NCI-H69 (cell line): ENCODE measurements at places on chromosomes 11 and 22.

- DNase-seq: peak; percentile 23
These were observed 76.8 kb upstream of the RTL6 start for GRCh38 chr22:44574640-44575380.

- DNase-seq: no peak
These were observed 72.0 kb downstream of the TP53I11 start for GRCh38 chr11:44878711-44879110.

GRCh38 chr11:77508019-77508418, 34.1 kb upstream of the PAK1 start:
- no peak for DNase-seq

GRCh38 chr11:1167256-1167655, 9.5 kb downstream of the MUC5AC start:
- no peak for DNase-seq

DNA sequence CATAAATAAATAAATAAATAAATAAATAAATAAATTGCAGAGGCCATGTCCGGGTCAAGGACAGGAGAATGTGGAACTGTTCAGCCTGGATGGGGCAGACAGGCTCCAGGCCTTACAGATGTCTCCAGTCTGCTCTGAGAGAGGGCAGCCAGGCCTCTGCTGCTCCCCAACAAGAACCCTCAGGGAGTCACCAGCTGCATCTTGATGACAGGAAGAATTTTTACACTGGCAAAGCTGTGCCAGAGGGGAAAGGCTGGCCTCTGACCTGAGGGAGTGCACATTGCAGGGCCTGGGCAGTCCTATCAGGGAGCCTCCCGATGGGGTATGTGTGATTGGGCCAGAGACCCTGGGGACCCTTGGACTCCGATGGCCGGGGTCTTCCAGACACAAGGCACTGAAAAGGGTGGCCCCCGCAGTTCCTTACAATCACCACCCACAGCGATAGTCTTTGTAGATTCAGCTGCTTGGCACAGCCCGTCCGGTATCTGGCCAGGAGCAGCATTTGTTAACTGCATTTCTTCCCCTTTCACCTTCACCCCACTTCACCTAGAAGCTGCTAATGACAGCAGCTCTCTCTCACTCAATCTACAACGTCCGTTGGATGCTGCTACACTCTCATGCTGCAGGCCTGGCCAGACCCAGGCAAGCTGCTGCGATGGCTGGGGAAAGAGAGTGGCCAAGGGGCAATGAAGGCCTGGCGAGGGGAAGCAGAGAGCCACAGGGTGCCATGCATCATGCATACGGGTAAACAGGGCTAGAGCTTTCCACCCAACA, 8.1 kb downstream of the MOGAT2 start:
- DNase-seq: no peak

DNA sequence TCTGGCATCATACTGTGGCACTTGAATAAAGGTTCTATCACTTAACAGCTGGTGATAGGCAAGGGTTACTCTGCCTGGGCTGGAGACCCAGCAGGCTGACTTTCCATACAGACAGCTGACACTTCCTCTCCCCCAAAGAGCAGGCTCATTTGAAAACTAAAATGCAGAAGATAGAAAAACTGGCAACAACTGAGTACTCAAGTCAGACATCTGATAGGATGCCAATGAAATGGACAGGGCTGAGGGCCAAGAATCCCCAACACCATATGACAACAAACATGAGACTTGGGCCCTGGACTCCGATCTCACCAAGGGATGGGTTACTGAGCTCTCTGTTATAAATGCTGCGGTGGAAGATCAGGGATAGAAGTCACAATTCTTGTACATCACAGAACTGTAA, 237.2 kb downstream of the LRRC4C start:
- peak; percentile 62 for DNase-seq

DNA sequence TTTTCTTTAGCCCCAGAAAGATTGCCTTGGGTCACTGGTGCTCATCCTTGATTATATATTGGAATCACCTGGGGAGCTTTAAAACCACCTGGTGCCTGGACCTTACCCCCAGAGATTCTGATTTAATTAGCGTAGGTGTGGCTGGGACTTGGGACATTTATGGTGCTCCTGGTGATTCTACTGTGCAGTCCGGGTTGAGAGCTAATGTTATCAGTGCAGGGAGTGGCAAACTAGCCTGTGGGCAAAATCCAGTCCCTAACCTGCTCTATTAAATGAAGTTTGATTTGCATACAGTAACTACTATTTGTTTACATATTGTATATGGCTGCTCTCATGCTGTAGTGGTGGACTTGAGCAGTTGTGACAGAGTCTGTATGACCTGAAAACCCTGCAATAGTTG, 134.0 kb upstream of the SORL1-AS1 start:
- peak; percentile 71 for DNase-seq

- peak; percentile 90 for DNase-seq
These were observed 188.2 kb downstream of the ST3GAL4 start for GRCh38 chr11:126543691-126544090.

- DNase-seq: no peak
These were observed 89.9 kb upstream of the LUZP2 start for GRCh38 chr11:24406980-24407379.

GRCh38 chr11:123577081-123577598, 77.3 kb downstream of the SCN3B start:
- peak; percentile 81 for DNase-seq

- DNase-seq: peak; percentile 52
These were observed 1.8 kb downstream of the EWSR1 start for GRCh38 chr22:29269731-29270474.

DNA sequence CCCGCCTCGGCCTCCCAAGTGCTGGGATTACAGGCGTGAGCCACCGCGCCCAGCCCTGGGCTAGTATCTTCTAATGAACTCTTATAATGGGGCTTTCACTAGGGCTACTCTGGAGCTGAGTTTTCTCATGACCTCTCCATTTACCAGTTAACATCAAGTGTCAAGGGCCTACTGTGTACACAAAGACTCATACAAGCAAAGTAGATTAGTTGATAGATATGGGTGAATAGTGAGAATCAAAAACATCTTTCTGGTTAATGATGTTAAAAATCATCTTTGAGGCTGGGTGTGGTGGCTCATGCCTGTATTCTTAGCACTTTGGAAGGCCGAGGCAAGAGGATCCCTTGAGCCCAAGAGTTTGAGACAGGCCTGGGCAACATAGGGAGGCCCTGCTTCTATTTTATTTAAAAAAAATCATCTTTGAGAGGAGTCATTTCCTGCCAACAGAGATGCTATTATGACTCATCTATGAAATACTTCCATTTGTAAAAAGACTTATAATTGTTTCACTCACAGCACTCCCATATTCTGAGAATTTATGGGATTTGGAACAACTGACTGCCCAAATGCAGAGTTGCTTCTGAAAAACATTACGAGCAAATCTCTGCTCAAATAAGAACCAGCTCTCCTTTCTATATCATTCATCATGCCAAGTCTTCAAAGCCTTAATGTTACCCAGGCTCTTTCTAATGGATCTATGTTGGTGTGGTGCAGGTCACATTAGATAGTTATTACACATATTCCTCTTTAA, 57.0 kb downstream of the GDPD4 start:
- DNase-seq: no peak

DNA sequence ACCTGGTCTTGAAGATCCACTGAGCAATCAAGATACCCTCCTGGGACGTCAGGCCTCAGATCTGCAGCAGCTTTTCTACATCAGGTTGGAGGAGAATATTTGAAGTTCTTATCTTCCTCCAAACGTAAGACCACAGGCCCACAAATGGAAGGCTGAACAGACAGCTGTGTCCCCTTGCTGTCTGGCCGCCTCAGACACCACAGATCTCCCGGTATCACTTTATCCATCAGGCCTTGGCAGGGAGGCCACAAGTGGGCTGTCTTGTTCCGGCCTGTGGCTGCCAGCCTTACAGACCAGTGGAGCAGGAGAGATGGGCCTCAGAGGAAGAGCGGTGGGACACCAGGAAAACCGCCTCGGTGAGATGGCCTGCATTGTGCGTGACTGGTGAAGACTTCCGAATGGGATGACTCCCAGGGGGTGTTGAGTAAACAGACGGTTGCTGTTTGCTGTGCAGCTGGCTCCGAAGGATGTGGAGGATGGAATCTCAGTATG, 15.9 kb downstream of the UBASH3B start:
- DNase-seq: peak; percentile 13

GRCh38 chr11:48007677-48008076, 27.3 kb downstream of the PTPRJ start:
- DNase-seq: no peak

DNA sequence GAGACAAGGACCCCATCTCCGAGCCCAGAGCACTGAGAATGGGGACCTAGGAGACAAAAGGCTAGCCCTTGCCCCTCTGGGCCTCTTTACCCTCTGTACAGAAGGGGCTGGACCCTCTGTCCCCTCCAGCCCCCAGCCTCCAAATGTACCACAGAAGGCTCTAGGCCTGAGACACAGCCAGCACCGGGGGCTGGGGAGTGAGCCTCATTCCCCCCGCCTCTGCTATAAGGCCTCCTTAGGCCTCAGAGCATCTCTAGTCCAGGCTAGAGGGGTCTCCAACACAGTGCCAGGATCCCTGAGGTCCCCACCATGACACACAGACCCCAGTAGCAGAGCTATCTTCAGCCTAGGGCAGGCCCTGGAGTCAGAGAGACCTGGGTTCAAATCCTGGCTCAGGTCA, 4.8 kb downstream of the SMTN start:
- no peak for DNase-seq

DNA sequence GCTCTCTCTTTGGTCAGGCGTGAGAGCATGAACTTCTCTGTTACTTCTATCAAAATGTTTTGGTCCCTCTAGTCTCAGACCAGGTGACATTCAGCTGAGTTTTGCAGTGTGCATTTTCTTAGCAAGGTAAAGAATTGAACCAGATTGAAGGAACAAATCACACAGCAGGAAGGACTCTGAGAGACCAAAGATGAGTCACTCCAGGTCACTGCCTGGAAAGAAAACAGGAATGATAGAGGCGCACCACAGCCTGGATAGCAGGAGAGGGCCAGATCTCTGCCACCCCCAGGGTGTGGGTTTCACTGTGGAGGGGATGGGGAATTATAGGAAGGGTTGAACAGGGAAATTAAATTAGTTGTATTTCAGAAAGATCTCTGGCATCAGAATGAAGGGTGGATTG, 788.3 kb downstream of the NTM start:
- DNase-seq: peak; percentile 65

GRCh38 chr22:26565889-26566288, 24.0 kb downstream of the TPST2 start:
- DNase-seq: no peak

DNA sequence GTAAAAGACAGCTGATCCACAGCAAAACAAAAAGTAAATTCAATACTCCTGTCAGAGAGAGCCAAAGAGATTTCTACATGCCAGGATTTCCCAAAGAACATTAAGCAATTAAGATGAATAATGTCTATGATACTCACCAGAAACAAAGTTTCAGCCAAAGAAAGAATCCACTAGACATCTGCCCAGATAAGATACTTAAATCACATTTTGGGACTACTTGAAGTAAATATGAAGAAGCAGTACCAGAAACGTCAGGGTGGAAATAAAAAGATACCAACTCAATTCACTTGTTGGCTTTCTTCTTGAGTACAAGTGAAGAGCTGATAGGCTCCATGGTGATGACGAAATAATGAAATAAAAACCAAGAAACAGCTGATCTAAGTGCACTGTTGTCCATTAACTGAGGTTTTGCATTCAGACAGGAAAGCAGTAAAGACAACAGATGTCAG, 31.6 kb upstream of the ARHGAP32 start:
- no peak for DNase-seq

GRCh38 chr22:29071261-29072045, 1.4 kb upstream of the KREMEN1 start:
- peak; percentile 82 for DNase-seq

GRCh38 chr11:76284161-76284560, 77.9 kb upstream of the WNT11 start:
- no peak for DNase-seq

GRCh38 chr11:71284525-71285092, 32.2 kb upstream of the SHANK2 start:
- DNase-seq: peak; percentile 76

- DNase-seq: no peak
These were observed 4.2 kb downstream of the NRXN2 start for GRCh38 chr11:64718780-64719124.

GRCh38 chr11:66904981-66905521, 48.2 kb downstream of the LRFN4 start:
- DNase-seq: no peak

GRCh38 chr11:22920939-22921565, 60.8 kb upstream of the CCDC179 start:
- DNase-seq: peak; percentile 77

GRCh38 chr11:93477684-93478234, 65.4 kb downstream of the SMCO4 start:
- peak; percentile 16 for DNase-seq

DNA sequence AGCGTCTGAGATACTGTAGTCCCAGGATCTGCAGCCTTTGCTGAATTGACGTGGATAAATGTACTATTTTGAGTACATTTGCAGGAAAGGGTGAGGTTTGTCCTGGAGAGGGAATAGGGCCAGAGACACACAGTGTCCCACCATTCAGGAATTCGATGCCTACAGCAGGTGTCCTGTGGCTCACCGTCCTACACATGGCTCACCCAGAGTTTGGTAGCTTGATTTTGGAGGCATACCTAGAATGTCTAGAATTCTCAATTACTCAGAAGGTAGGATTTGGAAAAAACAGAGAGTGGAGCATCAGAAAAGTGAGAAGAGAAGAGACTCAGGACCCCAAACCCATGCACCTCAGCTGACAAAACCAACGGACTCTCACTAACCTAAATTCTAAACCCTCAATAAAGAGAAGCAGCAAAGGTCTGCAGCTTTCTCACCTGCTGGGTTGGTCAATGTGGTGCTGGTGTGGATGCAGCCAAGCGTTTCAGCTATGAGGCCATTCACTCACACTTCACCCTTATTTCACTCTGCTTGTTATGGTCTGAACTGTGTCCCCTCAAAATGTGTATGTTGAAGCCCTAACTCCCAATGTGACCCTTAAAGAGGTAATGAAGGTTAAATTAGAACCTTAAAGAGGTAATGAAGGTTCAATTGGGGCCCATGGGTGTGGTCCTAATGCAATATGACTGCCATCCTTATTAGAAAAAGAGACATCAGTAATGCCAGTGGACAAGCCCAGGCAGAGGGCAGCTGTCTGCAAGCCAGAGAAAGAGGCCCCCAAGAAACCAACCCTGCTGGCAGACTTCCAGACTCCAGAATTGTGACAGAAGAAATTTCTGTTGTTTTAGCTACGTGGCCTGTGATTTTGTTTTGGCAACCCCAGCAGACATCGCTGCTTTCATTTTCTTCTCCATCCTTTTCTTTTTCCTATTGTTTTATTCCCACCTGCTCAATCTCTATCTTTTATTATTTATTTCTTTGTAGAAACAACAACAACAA, 187.8 kb downstream of the SNX19 start:
- DNase-seq: peak; percentile 23
